Astrocyte of the spinal cord (primary cell): ENCODE measurements at places on chromosomes 5 and 9.

DNA sequence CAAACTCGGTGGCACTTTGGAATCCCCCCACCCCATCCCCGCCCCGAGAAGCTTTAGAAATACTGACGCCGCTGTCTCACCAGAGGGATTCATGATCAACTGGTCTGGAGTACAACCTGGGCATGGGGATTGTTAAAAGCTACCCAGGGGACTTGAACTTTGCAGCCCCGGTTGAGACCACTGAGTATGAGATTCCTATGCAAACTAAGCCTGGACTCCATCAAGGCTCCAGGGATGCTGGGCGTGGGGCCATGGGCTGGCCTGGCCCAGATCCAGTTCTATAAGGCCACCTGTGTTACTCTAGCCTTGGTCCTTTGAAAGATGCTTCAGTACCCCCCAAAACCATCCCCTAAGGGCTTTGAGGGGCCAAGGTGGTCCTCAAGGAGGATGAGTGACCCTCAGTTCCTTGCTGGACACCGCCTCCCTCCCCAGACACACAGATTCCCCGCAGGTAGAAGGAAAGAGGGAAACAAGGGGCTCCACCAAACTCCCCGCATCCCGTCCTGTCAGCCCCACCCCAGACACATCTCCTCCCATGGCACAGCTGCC, 68.5 kb downstream of the MRPL36 start:
- DNase-seq, result no peak

DNA sequence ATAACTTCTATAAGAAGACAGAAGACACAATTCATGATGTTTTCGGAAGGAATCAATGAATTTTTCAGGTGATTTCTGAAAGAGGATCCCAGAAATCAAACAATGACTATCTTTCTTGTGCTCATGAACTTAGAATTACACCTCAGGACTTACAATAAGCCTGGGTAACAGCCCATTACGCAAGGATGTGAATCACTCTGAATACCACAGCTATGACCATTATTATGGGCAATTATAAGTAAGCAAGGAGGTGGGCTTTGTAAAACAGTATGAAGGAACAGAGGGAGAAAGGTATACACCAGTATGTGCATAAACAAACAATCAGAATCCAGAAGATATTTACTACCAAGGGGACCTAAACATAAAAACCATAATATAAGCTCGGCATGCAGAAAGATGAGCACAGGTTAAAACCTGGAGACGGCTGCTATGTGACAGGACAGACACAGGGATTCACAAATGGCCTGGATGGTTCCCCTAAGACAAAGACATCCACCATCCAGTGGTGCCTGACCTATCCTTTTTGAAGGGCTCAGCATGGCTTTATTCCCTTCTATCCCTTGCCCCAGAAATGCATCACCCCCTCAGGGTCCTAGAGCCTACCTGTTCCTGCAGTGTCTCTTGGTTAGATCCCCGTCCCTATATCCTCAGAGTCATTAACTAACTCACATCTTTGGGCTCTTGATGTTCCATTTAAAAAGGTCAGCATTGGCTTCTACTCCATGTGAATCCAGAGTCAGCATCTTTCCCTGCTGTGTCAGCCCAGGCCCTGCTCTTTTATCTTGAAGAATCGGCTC, 21.8 kb upstream of the PPP2CA start:
- peak; percentile 90 for DNase-seq

- no peak for DNase-seq
Observed at GRCh38 chr5:98517560-98518366, 255.7 kb upstream of the RGMB start.

- no peak for DNase-seq
Observed at GRCh38 chr9:87836951-87837705, 45.5 kb upstream of the SPATA31E1 start.

DNA sequence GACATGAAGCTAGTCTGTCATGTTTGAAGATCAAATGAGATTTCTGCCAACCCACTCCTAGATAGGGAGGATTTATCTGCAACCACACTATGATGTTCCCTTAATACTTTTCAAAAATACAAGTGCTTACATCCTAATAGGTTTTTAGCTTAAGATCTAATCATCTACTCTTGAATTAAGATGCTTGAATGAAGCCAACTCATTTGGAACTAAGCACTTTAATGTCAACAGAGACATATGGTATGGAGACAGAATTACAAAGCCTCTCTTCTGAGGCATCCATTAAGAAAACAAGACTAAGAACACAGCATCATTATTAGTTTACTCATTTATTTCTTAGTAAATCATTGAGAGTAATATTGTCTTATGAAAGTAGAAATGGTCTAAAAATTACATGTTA, 139.3 kb upstream of the NFIB start:
- no peak for DNase-seq

DNA sequence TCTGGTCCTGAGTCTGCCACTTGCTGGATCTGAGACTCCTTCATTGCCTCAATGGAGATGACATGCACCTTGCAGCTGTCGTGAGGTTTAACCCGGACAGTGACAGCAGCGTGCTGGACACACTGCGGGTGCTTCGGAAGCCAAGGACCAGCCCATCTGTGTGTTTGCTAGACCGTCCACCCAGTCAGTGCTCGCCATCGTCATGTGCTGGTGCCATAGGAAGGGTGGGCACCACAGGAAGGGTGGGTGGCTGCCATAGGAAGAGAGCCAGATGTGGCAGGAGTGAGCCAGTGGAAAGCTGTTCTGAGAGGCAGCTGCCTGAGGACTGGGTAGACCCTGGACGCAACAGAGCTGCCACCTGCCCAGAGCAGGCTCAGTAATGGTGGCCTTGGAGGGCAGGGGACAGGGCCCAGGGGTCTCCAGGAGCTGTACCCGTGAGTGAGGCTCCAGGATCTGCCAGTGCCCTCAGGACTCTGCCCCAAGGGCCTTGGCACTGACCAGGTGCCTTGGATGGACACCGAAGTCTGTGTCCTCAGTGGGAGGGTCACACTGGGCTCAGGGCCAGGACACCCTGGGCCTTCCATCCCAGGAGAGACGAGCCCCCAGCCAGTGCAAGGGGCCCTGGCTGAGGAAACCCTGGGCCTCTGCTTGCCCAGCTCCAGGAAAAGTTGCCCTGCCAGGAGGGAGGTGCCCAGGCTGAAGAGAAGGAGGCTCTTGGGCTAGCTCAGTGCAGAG, 21.8 kb downstream of the FLT4 start:
- DNase-seq, result no peak

DNA sequence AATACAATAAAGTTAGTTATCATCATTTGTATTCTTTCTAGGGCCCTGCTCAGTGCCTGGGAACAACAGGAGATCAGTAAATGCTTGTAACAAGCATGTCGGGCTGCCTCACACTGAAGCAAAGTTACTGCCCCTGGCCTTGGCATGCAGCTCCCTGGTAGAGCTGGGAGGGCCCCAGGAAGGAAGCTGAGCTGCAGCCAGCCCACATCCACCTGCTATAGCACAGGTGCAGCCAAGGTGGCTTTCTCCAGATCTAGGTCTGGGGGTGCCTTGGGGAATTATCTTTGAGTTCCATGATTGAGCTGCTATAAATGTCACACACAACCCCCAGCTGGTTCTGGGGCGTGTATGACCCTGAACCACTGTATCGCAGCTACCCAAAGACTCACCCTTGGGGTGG, 293.4 kb upstream of the MSX2 start:
- no peak for DNase-seq

DNA sequence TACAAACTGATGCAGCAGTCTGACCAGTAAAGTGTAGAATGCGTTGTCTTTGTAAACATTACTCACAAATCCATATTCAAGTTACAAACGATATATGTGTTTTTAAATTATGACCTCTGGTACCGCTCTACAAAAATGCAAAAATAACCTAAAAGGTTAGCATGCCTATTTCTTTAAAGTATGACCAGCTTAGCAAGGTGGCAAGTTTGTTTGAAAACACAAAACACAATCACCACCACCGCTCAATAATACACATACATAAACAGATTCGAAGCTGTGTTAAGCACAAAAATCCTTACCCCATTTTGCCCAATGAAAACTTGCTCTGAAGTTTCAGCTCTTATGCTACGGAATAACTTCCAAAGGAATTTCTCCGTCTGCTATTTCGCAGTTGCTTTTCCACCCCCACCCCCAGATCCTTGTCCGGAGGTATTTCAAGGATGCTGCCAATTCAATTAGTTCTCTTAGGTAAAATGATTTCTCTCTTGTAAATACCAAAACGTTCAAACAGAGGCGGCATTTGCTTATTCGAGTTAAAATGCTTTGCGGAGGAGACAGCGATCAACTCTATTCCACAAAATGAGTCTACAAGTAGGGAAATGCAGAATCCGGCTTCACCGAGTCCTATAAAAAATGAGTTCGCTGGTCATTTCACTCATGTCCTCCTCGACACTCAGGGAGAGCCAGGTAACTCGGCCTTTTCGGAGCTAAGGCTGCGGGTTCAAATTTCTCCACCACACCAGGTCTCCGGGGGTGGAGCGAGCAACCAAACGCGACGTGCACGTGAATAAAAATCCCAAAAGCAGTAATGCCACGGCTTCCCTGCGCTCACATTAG, 1.2 kb downstream of the HOMER1 start:
- DNase-seq, result peak; percentile 38

DNA sequence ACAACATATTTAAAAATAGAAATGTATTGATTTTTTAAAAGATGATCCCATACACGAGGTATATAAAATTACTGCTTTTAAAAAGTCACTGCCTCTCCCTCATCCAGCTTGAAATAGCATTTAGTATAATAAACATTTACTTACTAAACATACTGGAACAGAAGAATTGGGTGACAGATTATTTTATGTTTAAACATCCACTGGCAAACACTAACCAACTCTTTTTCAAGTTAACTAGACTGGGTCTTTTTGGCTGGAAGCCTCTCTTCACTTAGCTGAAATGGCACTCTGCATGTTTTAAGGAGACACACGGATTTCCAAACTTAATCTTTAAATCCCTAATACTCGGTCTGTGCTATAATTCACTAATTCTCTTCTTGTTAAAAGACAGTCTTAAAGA, 19.0 kb downstream of the CTXN3 start:
- DNase-seq, result no peak

GRCh38 chr9:91903126-91903911, 46.7 kb downstream of the ROR2 start:
- no peak for DNase-seq

- DNase-seq, result peak; percentile 81
Observed at GRCh38 chr9:21919377-21920362, 74.5 kb downstream of the CDKN2A start.

- peak; percentile 30 for DNase-seq
Observed at GRCh38 chr5:150064681-150065220, 21.6 kb downstream of the CSF1R start.

GRCh38 chr9:18477719-18478118, 3.8 kb downstream of the ADAMTSL1 start:
- no peak for DNase-seq

DNA sequence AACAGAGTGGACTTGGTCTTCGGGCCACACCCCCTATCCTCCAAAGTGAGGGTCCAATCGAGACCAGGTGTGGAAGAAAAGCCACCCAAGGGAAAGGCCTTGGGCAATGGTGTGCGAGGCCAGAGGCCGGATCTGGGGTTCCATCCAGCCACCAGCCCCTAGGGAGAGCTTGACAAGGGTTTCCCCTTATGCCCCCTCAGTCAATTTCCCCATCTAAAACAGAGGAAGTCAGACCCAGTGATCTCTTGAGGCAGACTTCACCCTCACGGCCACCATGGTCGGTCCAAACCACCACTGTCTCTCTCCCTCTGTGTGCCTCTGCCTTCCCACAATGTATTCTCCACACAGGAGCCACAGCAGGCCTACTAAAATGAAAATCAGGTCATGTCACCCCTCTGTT, 82.9 kb downstream of the C5orf15 start:
- no peak for DNase-seq

- no peak for DNase-seq
Observed at GRCh38 chr5:121006217-121006616, 542.1 kb downstream of the PRR16 start.

DNA sequence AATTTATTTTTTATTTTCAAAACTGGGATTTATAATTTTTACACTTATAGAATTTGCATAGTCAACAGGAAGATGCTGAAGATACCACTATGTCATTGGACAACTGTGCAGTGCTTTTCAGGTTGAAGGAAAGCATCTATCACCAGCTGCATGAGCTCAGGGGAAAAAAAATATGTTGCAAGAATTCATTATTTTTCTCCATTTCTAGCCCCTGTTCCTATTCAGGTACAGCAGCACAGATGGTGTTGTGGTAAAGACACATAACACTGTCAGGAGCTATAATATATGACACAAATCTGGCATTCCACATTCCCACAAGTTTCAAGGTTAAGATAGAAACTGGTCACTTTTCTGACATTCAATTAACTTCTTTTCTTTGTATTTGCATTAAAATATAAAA, 1088.6 kb downstream of the MAT2B start:
- no peak for DNase-seq

- DNase-seq, result no peak
Observed at GRCh38 chr5:137366526-137366925, 132.6 kb downstream of the SPOCK1 start.

GRCh38 chr5:128537221-128537999, 635 bp downstream of the FBN2 start:
- DNase-seq, result peak; percentile 59

- no peak for DNase-seq
Observed at GRCh38 chr5:112636751-112637150, 100.9 kb upstream of the APC start.

DNA sequence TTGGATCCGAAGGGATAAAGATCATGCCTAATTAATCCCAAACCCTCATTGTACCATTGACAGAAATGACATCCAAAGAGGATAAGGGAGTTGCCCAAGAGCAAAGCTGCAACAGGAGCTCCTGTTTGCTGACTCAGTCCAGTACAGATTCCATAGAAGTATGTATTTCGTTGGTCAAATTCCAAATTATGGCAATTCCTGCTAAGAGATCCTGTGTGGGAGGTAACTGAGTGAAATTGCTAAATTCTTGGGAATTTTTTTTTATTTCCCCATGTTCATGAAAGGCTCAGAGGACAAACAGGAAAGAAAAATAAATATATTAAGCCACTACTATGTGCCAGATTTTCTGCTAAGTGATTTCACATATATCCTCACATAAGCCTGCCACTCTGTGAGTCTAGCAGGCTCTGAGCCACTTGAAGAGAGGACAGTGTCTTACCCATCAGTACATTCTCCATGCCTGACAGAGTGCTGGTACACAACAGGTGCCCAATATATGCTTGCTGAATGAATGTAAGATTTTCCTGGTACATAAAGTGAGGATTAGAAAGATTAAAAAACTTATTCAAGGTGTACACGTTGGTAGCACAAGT, 132.7 kb downstream of the GLIS3 start:
- DNase-seq, result peak; percentile 24

GRCh38 chr5:82815871-82816270, 261.3 kb downstream of the TMEM167A start:
- DNase-seq, result peak; percentile 22

DNA sequence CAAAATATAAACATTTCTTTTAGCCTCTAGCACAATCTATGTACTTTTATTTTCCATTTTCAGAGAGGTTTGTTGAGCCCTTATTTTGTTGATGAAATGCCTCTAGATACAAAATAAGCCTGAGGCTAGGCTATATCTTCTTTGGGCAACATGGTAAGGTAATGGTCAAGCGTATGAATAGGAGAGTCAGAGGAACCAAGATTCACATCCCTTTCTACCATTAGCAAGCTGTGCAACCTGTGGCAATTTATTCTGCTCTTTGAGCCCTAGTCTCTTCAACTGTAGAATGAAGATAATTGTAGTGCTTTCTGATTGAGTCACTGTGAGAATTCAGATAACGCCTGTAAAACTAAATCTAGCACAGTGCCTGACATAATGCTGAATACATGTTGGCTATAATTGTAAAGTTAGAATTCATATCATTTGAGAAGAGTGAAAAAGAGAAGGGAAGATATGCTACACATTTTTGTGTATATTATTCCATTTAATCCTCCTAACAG, 412.5 kb downstream of the CCDC171 start:
- no peak for DNase-seq

- no peak for DNase-seq
Observed at GRCh38 chr9:103661663-103662062, 432.4 kb upstream of the SMC2 start.

GRCh38 chr5:109083937-109084336, 325.8 kb downstream of the PJA2 start:
- no peak for DNase-seq
